ENCODE measurements at places on chromosomes 7 and 10. TPM values are rescaled to one million over a fixed set of nuclear protein-coding genes. Genes with fewer than 3 reads are reported as not detected.

The TRIM73 gene
- 0.59 TPM for total RNA-seq

The C10orf62 gene
- total RNA-seq: 0.23 TPM

The TMEM140 gene
- 3.3 TPM for total RNA-seq

The HMX2 gene
- total RNA-seq: not detected

The SNX10 gene
- total RNA-seq: 0.32 TPM

The DPP6 gene
- not detected for total RNA-seq

The AKR1D1 gene
- not detected for total RNA-seq

The STAG3 gene
- total RNA-seq: 0.88 TPM

The ACSM6 gene
- not detected for total RNA-seq

The NEUROD6 gene
- not detected for total RNA-seq

The SEMA3A gene
- 18.1 TPM for total RNA-seq

The KCND2 gene
- total RNA-seq: 0.18 TPM

Measured in smooth muscle cell of the umbilical artery (primary cell).